ENCODE measurements at places on chromosomes 11 and 22.

DNA sequence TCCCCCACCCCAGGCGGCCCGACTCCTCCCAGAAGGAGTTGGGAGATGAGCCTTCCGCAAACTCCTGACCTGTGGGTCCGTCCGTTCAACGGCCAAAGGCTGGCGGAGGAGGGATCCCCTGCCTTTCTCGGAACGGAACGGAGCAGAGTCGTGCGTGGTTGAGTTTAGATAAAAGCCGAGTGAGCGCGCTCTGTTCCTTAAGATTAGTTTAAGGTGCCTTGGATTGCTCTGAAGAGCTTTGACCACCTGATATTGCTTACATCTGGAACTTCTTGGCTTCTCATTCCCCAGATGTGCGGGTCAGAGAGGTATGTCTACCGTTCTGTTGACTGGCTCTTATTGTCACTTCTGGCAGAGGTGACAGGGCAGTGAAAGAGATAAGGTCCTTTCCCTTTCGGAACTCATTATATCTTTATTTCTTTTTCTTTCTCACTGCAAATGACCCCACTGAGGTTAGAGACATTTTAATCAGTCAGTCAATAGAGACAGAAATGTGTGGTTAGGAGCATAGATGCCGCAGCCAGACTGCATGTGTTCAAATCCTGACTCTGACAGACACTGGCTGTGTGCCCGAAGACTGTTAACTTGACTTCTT, at the start of gene TRIM6:
Gene TRIM6, plus strand, starts transcription at position 31 of the 595 bp plus-strand sequence. Its CDS starts 261 bp downstream, at position 292.
- DNase-seq: peak; percentile 19

DNA sequence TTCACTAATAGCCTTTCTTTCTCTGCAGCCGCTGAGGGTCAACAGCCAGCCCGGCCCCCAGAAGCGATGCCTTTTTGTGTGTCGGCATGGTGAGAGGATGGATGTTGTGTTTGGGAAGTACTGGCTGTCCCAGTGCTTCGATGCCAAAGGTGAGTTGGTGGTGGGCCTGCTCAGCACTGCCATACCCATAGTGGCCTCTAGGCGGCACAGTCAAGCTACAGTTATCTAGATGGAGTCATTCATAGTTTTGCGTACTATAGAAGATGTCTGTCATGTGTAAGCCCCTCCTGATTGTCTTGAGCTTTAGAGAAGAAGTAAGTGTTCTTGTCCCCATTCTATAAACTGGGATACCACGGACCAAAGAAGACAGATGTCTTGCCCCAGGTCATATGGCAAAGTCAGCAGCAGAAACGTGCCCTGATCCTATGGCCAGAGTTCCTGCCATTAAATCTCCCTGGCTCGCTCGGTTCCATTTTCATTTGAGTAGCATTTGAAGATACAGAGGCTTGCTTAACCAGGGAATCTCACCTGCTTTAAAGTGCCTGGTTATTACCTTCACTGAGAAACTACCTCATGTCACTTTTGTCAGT, 42.1 kb upstream of the CRTAM start:
- peak; percentile 62 for DNase-seq

- DNase-seq: peak; percentile 79
These were observed 32.0 kb upstream of the NUP50 start for GRCh38 chr22:45131749-45132148.

GRCh38 chr11:25667871-25668270, 664.1 kb upstream of the ANO3 start:
- no peak for DNase-seq

DNA sequence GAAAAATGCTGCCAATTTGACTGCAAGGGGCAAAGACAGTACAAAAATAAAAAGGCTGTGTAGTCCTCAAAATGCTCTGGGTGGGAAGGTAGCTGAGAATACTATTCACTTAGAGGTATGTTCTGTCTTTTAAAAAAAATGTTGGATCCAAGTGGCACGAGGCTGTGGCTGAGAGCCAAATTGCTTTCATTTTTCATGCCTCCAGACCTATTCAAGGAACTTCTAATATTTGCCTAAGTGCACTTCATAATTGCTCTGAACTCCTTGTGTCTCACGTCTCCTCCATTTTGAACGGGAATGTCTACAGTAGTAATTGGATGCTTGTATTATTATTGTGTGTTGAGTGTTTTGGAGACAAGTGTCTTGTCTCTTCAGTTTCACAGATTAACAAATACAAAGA, 19.1 kb upstream of the SLC22A25 start:
- no peak for DNase-seq

GRCh38 chr11:19398772-19399527, 158.2 kb upstream of the E2F8 start:
- DNase-seq: no peak

DNA sequence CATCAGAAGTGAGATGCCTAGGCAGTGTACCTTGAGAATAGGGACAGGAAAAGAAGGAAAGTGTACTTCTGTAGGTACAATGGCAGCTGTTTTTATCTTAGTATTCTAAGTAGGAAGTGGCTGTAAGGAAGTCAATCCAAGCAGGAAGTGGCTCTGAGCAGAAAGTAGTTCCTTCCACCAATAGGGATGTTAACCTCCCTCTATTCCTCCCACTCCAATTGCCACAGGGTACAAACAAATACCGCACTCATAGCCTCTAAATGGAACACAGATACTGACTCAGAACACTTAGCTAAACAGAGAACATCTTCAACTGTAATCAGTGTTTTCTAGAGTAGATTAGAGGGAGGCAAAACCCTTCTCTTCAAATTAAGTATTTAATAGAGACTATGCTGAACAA, 10.6 kb downstream of the LRRC55 start:
- no peak for DNase-seq

Measured in Kasumi-1 (cell line).